HepG2 (cell line): ENCODE measurements at places on chromosomes 1 and 21.

- DNase-seq: no peak
These were observed 3.8 kb downstream of the PBXIP1 start for GRCh38 chr1:154951901-154952657.

DNA sequence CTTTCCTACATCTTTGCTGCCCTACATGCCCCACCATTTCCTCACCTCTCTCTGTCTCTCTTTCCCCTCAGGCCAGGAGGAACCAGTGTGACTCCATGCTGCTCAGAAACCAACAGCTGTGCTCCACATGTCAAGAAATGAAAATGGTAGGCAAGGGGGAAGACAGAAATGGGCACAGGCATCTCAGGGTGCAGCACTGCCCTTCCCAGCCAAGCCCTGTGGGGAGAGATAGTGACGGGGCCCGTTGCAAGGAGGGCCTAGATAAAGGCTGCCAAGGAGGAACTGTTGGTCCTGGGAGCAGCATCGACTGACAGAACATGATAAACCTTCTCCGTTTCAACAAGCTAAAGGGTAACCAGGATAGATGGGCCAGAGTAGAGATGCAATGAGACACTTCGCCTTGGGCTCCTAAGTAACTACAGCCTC, 12.5 kb upstream of the PIGC start:
- DNase-seq: no peak

- no peak for DNase-seq
These were observed 535.9 kb upstream of the ADAMTS5 start for GRCh38 chr21:27502801-27503200.

- DNase-seq: peak; percentile 44
These were observed 196.0 kb downstream of the CRB1 start for GRCh38 chr1:197464044-197464443.

- no peak for DNase-seq
These were observed 2.5 kb downstream of the RASAL2 start for GRCh38 chr1:178096421-178096820.

GRCh38 chr1:107993920-107994319, 28.9 kb upstream of the VAV3 start:
- DNase-seq: no peak

DNA sequence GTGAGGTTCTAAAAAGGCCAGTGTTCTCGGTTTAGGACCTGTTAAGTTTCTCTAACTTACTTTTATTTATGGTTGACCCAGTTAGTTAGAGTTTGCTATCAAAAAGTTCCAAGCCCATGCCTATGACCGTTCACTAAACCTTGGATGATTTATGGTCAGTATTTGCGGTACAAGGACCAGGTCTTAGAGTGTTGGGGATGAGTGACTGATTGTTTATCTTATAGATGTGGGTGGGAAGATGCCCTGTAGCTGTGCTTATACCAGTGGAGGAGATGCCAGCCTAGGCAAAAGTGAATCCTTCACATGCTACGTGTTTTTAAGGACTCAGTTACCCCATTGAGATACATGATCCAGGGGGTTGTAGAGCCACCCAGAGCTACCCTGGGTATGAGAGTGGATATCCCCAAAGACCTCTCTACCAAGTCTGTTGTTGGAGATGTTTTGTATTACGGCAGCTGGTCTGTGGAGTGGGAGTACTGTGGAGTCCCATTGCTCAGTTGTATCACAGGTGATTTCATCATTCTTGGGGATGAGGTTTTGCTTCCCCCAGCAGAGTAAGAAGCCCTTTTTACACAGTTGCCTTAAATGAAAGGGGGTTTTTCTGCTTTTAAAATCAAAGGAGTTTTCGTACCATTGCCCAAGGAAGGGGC, 2.1 kb downstream of the SLC22A15 start:
- DNase-seq: no peak

DNA sequence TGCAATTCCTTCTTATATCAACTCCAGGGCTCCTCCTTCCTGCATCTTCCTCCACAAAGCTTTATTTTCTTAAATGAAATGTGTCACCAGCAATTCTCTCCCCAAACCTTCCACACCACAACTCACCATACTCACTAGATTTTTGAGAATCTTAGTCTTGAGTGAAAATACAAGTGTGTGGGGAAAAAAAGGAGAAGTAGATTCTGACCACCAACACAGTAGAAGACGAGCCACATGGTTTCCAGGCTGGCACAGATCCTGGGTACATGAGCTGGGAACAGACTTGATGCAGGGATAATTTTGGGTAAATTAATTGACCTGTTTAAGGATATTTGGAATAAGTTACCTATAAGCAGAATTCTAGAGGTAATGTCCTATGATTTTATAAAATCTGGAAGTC, 72.8 kb upstream of the KCNJ15 start:
- no peak for DNase-seq

DNA sequence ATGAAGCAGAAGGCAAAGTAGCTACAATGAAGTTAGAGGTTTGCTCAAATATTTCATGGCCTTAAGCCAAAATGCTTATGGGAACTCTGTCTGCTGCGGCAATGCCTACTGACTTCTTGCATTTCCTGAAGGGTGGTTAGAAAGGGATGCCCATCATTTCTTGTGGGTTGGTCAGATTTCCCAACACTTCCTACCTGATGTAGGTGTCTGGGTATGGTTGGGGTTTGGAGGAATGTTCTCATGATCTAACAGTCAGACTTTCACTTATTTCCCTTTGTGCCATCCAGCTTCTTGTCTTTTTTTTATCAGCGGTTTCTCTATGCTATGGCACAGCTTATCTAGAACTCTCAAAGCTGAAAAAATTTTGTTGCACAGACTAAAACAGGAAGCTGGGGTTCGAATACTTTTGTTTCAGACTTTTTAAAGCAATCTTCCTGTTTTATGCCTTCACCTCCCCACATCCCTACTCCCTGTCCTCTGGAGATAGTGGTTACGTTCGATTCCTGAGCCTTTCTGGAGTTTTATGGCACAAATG, 307.7 kb downstream of the USP25 start:
- no peak for DNase-seq

- no peak for DNase-seq
These were observed 5.9 kb downstream of the C1orf226 start for GRCh38 chr1:162387226-162388082.

DNA sequence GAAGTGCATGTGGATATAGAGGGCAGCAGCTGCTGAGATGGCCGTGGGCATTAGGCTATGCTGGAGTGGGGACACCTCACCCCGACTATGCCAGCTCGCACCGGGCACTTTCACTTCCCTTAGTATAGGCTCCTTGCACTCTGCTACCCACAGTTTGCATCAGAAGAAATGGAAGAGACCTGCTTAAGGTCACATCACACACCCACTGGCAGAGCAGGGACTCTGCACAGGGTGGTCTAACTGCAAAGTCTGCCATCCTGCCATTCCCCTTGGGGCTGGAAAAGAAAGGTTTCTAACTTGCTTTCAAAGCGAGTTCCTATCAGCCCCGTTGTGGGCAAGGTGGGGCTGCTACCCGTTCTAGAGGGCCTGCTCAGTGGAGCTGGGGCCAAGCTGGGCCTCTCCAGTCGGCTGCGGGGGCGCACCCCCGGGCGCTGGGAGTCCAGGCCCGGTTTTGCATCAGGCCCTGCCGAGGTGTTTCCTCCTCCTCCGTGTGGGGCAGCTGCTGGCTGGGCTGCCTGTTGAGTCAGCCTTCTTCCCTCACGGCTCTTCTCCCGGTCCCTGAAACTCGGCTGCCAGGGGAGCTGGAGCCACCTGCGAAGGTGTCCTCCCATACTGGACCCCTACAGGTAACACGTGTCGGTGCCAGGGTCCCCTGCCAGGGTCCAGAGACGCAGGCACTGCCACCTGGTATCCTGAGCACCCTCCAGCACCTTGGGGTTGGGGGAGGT, at the start of gene SYTL1:
TSS of gene SYTL1 (plus strand) at position 498 of the 728 bp plus-strand sequence. CDS start 3,313 bp downstream, outside the sequence.
- DNase-seq: peak; percentile 52
